ENCODE measurements at places on chromosomes 1 and 21.

DNA sequence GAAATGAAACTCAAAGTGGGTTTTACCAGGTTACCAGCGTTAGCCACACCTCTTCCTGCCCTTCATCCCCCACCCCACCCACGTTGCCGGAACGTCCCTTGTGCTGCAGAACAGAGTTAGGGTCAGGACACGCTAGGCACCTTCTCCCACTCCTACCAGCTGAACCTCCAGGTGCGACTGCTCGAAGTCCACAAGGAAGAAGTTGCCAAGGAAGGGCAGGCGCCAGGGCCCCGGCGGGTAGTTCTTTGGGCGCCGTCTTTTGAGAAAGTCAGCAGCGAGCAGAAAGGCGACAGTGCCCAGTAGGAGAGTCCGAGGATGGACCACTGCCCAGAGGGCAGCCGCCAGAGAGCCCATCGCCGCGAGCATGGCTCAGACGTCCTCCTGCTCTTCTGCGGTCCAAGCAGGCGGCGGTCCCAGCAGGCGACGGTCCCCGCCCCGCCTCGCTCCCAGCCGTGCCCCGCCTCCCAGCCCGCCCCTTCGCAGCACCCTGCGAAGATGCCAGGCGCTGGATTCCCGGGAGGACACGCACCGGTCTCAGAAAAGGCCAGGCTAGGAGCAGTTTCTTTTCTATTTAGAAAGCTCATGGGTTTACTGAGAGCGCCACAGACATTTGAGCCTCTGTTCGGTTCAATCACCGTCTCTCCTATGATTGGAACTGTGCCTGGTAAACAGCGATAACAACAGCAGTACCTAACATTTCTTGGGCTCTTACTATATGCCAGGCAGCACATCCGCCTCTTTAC lies at the start of gene CYP2J2:
Gene CYP2J2 (minus strand): TSS at position 393 of the 743 bp plus-strand sequence. CDS start 27 bp downstream, at position 366.
- DNase-seq = peak; percentile 4

- no peak for DNase-seq
Observed at GRCh38 chr1:75129660-75129982, 4.6 kb upstream of the LHX8 start.

DNA sequence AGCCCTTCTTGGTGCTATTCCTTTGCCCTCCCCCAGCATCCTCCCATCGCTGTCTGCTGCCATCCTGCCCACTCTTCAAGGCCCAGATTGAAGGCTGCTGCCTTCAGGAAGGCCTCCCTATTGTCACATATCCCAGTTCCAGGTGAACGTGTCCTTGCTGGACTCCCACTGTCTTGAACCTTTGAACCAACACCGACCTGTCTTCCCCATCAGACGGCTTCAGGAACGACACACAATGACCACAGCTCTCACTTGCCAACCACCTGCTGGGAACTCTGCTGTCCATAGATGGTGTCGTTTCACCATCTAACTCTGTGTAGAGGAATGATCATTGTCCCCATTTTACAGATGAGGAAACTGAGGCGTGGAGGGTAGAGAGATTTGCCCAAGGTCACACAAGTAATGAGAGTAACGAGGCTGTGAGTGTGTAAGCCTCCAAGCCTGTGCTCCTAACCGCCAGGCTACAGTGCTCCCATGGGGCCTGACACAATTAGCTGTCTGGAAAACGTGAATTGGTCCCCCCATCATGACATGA lies 9.9 kb upstream of the PLEKHG5 start:
- DNase-seq = no peak

- no peak for DNase-seq
Observed at GRCh38 chr1:220123889-220124288, 30.0 kb downstream of the IARS2 start.

DNA sequence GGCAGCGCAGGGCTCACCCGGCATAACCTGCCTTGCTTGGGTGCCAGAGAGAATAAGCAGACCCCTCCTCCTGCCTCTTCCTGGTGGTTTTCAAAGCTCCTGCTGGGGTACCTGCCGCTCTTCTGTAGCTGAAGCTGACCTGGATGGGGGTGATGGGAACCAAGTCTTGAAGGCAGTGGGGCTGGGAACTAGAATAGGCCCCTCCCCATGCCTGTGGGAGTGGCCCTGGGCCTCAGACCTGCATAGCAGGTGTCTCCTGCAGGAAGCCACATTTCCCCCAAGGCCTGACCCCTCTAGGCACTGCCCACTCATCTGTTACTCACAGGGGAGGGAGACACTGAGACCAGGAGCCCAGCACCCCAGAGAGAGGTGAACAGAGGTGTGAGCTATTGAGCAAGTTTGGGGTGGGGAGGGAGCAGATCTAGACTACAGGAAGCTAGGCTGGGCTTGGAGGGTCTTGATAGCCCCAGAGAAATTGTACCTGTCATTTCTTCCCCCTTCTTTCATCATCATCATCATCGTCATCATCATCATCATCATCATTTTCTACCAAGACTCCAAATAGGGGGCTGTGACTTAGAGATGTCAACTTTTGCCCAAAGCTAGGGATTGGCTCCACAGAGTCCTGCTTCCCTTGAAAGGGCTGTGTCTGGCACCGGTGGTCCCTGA lies 10.1 kb downstream of the PADI1 start:
- no peak for DNase-seq

GRCh38 chr1:230693777-230694176 lies 20.1 kb downstream of the AGT start:
- no peak for DNase-seq

DNA sequence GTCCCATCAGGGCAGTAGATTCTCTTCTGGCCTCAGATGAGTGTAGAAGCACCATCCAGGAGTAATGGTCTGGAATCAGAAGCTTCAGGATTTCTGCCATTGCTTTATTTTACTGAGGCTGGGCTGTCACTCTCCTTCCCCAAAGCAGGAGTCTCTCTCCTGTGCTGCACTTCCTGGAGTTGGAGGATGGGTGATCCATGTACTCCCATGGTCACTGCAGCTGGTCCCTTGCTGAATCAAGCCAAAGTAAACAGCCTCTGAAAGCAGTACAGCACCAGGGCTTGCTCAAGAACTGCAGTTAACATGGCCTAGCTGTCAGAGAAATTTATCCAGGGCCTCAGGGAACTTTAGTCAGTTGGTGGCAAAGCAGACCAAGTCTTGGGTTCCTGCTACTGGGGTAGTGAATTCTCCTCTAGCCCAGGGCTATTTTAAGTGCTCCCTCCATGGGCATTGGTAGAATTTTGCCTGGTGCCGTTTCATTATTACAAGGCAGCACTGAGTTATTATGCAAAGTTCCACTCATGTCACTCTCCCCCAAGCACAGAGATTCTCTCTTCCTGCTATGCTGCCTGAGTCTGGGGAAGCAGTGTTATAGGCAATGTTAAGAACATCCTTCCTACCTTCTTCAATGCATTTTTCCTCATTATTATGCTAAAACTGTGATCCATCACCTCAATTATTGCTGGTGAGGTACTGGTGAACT lies 29.5 kb downstream of the DRAM2 start:
- DNase-seq = no peak

DNA sequence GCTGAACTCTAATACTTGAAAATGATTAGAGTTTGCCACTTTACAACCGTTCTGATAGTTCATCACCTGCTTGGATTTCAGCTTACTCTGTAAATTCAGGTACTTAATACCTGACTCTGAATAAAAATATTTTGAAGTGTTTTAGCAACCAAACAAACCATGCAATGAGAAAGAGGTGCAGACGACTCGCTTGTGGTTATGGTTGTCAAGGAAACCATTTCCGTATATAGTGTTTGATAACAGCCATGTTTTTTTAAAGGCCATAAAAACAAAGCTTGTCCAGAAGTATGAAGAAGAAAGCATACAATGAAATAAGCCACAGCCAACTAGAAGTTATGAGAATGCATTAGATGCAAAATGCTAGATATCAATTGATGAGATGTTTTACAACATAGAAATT lies 167.2 kb upstream of the HMCN1 start:
- no peak for DNase-seq

- no peak for DNase-seq
Observed at GRCh38 chr1:8329439-8329838, 11.5 kb downstream of the SLC45A1 start.

DNA sequence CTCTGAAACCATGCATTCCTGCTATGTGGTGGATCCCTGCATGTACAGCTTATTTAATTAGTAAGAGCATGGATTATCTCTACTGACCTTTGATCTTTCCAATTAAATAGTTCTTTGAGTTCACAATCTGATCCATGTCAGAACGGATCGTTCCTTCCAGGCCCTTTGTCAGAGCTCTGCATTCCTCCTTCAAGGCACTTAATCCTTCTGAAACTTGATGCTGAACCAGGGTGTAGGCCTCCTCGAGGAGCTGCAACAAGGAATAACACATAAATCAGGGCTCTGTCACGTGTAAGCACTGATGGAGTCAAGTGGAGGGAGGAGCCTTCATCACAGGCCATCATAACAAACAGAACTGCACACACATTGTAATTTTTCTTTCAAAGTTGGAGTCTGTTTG lies 68.4 kb upstream of the EDEM3 start:
- DNase-seq = no peak

GRCh38 chr1:24486331-24487065 lies 16.1 kb upstream of the RCAN3 start:
- no peak for DNase-seq

DNA sequence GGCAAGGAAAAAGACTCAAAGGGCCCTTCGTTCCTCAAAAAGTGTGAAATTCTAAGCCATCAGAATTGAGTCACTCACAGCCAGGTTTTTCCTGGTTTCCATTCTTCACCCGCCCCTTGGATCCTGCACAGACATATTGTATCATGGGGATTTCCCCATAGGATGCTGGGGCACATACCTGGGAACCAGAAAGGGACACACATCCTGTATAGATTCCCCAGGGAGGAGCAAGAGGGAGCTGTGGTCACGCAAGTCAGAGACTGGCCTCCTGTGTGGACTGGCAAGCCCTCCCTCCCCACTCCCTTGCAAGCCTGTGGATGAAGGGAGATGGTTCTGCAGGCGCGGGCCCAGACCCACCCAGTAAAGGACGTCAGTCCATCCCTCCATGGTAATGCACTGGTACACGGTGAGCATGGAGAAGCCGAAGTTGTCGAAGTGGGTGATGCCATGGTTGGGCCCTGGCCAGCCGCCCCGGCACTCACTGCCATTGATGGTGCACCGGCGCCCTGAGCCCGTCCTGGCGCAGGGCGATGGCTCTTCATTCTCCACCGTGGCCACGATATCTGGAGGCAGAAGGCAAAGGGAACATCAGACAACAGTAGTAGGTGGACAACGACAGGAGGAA lies 23.2 kb downstream of the CACNA1S start:
- DNase-seq = no peak

- DNase-seq = no peak
Observed at GRCh38 chr1:46053734-46054133, 78.7 kb downstream of the PIK3R3 start.

GRCh38 chr1:20119347-20119746 lies at the start of gene PLA2G2D:
Gene PLA2G2D (minus strand): TSS chr1:20119536. CDS start chr1:20119498, 38 bp downstream.
- DNase-seq = no peak

DNA sequence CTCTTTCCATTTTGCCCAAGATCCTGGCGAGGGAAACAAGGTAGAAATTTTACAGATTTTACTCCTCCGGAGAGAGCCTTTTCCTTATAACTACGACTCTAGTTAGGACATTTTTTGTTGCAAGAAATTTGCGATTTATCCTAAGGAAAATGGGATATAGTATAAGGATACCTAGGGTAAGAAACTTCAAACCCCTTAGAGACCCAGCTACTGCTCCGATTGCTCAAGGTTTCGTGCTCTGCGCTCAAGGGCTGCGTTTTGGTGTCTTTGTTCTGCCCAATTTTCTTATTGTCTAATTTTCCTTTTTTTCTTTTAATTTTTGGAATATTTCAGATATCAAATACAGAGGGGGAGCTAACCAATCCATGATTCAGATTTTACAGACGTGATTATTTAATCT lies 1.5 kb downstream of the TTC3 start:
- DNase-seq = no peak

DNA sequence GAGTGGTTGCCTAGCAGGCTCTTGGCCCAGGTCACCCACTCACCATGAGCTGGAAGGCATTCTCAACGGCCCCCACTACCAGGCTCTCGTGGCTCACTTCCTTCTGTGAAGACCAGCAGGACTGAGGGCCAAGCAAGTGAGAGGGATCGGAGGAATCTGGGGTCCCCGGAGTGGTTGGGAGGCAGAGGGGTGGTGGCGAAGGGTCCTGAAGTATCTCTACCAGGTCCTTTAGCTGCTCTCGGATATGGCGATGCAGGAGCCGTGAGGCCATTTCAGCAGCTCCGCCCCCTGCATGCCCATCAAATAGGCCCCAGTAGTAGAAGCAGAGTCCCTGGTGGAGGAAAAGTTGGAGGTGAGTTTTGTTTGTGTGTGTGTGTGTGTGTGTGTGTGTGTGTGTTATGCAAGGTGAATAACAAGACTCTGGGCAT lies 2.4 kb downstream of the PPM1J start:
- no peak for DNase-seq

- DNase-seq = no peak
Observed at GRCh38 chr1:19735440-19736127, 64.1 kb downstream of the TMCO4 start.

- peak; percentile 27 for DNase-seq
Observed at GRCh38 chr1:46041551-46041950, 90.9 kb downstream of the PIK3R3 start.
